GM06990 (cell line): ENCODE measurements at places on chromosomes 16 and 17.
A peak's percentile ranks its signal among the peaks of the same experiment; 100 is the strongest.

DNA sequence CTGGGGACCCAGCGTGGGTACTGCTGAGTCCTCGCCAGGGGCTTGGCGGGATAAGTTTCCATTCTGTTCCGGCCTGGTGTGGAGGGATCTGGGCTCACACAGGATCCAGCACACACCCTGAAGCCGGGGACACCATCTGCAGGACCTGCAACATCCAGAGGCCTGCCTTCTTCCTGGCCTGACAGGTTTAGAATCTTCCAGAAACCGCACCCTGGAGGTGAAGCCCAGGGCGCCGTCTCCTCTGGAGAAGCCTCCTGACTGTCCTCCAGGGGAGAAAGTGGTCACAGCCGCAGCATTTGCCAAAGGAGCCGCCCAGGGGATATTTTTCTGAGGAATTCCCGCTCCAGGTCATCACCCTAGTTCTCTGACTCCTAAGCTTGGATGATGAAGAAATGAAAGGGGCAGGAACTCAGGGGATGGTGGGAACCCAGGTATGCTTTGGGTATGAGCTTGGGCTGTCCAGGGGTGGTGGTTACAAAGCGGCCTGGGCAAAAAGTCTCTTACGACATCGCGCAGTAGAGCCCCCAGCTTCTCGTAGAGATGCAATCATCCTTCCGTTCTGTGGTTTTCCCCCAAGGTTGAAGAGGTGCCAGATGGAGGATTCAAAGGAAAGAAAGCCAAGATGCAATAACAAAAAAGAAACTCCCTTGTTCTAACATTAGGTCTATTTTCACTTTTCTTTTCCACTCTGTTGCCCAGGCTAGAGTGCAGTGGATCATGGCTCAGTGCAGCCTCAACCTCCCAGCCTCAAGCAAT is 9.1 kb upstream of the CRISPLD2 start:
- peak; percentile 28 for DNase-seq

- no peak for DNase-seq
Observed at GRCh38 chr17:47862621-47863440, 11.9 kb upstream of the SP6 start.

- DNase-seq: no peak
Observed at GRCh38 chr16:21563676-21564075, 35.7 kb upstream of the METTL9 start.

DNA sequence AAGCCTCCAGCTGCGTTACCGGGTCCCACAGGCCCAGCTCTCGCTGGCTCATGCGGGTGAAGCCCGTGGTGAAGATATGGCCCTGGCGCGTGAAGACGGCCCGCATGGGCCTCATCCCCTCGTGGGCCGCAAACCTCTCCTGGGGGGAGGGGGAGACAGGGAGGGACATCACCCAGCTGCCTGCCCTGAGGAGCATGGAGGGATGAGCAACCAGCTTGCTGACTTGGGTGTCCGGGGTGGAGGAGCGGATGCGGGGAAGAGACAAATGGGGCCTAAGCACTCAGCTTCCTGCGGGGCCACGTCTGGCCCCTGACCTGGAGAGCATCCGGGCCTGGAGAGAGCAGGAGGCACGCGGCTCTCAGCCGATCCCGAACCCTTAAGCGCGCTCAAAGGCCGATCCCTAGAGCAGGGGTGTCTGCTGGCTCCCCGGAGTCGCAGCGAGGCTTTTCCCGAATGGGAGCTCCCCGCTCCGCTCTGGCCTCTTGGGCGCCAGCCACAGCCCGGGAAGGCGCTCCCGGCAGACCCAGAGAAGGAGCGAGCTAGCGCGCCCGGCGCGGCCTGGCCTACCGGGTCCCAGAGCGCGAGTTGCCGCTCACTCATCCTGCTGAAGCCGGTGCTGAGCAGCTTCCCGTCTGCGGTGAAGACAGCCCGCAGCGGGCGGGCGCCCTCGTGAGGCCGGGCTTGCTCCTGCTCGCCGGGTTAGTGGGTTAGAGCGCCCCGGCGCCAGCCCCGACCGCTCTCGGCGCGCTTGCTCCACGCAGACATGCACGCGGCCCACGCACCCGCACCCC is 5.0 kb downstream of the CORO6 start:
- peak; percentile 90 for DNase-seq

DNA sequence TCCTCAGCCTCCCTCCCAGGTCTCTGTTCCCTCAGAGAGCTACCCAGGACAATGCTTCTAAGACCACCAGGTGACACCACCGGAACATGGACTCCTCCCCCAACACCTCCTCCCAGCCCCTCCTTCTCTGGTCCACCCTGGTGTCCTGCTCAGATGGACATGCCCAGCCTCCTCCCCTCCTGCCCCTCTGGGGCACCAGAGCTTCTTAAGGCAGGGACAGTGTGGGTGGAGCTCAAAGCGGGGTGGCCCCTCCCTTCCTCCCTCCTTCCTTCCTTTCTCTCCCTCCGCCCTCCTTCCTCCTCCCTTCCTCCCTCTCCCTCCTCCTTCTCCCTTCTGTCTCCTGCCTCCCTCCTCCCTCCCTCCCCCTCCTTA is 22.7 kb downstream of the TRPV3 start:
- DNase-seq: no peak

GRCh38 chr17:46197530-46197929 is 4.3 kb upstream of the KANSL1 start:
- DNase-seq: no peak

DNA sequence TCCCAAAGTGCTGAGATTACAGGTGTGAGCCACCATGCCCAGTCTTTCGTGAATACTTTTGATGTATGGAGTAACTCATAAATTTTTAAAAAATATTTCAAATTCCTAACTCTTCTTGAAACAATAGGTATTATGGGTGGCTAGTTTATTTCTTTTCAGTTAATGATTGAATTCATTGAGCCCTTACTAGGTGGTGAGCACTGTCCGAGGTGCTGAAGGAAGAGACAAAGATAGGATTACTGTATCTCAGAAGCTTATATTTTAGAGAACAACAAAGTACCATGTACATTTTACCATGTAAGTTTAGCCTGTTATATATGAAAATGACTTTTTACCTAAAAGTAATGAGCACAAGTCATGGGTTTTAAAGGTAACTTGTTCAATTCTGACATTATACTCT is 418.3 kb downstream of the NPIPA7 start:
- DNase-seq: no peak

DNA sequence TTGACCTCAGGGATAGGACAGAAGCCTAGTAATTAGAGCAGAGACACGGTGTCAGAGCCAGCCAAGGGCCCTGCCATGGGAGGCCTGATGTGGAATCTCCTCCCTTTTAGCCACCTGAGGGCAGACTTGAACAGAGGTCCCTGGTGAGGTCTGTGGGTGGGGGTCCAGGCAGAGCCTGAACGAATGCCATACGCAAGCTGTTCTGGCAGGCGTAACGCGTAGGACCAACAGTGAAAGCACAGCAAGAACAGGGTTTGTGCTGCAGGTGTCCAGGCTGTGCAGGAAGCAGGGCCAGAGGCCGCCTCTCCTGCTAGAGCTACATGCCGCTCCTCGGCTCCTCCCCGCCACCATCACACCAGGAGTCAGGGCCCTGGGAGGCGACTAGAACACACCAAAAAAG is 81.9 kb upstream of the TBX2 start:
- no peak for DNase-seq

DNA sequence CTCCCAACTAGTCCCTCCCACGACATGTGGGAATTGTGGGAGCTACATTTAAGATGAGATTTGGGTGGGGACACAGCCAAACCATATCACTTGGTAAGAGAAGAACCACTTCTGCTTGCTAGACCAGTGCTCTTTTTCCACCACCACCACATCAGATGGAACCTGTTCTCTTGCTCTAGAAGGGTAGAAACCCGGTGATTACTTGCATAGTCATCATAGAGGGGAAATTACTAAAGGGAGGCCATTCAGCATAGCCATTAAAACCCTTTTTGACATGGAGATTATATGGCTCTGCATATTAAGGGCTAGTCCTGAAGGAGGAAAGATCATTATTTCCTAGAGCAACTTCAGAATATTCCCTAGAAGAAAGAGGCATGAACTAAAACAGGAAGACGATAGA is 1188.0 kb downstream of the CDH11 start:
- no peak for DNase-seq

DNA sequence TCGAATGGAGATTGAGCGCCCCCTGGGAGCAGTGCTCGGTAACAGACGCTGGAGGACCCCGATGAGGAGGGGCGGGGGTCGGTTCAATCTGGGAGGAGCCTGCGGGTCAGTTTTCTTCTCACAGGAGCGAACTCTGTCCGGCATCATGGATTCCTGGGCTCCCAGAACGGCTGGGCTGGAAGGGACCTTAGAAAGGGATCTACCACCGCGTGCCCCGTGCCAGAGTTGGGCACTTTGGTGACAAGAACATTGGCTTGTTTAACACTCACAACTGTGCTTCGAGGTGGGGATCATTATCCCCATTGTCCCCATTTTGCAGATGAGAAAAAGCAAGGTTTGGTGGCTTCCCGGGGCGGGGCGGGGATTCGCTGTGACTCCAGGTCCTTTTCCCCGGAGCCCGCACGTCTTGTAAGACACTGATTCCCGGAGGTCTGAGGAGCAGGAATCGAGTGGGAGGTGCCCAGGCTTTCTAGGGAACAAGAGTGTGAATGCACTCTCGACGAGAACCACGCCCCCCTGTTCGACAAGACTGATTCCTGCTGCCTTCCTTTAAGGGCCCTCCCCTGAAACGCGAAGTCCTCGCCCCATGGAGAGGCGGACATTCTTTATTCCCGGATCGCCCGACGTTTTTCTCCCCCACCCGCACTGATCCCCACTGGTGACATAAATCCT is 1.5 kb upstream of the FBXL19 start:
- DNase-seq: peak; percentile 80

GRCh38 chr16:72963533-72964315 is 84.2 kb downstream of the ZFHX3 start:
- DNase-seq: no peak

GRCh38 chr17:19372866-19373504 is 5.3 kb upstream of the MAPK7 start:
- DNase-seq: no peak

GRCh38 chr17:67157732-67158639 is 87.0 kb downstream of the HELZ start:
- no peak for DNase-seq

DNA sequence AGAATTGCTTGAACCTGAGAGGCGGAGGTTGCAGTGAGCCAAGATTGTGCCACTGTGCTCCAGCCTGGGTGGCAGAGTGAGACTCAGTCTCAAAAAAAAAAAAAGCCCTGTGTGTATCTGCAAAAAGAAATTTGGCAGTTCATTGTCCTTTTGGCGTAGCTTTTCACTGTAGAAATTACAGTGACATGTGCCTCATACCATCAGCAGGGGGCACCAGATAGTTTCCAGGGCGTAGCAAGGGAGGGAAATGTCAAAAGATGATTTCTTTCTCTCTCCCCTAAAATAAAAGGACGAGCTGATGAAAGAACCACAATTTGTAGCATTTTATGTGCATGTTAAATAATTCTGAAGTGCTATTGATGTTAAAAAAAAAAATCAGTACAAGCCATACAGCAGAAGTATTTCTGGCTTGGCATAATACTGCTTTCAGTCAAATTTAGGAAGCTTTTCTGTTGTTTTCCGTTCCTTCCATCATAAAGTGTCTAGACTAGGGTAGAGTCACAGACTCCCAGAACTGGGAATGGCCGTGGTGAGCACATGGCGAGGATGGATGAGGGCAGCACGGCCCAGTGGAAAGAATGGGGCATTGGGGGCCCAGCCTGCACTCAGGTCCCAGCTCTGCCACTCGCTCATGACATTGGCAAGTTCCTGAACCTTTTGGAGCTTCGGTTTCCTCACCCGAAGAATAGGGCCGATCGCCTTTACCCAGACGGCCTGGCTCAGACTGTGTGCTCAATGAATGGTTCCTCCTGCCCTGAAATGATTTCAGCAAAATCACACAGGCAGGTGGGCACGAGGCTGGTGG is 59.8 kb upstream of the RPH3AL start:
- no peak for DNase-seq

- no peak for DNase-seq
Observed at GRCh38 chr17:8728251-8728938, 16.2 kb downstream of the CCDC42 start.
